ENCODE measurements at places on chromosomes 5 and 9.

DNA sequence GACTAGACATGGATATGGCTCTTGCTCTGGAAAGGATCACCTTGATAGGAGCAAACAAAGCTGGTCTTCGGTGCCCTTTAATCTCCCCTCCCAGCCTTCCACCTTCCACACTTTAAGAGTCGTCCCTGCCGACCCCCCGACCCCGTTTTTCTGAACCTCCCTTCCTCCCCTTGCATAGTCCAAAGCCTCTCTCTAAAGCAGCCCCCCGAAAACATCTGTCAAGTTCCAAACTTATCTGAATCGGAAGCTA, 423 bp upstream of the NUP214 start:
- DNase-seq: no peak

DNA sequence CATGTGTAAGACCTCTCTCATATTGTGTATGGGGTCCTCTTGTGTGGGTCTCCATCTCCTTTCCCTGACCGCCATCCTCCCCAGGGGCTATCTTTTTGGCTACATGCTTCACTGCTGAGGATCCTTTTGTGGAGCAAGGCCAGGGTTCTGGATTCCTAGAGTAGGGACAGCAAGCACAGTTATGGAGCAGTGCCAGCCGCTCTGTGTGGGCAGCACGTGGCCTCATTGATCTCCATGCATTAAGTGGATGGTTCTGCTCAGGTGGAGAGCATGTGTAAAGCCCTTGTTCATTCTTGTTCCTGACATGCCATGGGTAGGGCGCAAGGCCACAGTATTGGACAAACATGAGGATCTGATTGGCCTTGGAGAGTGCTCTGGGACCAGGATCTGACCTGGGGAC, 8.9 kb downstream of the PHF2 start:
- no peak for DNase-seq

DNA sequence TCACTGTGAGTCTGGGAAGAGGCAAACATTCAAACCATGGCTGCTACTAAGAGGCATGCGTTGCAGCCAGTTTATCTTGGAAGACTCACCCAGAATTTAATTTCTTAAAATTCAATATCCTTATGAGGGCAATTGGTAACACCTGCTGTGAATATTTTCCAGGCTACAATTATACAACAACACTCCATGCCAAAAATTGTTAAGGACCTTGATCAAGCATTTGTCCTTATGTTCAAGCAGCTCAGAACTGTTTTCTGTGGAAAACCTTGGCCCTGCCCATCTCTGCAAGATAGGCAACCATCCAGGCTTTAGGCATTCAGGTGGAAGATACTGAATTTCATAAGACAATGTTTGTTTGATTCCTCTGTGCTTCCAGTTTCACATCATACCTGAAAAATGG, 327.8 kb downstream of the FBXL7 start:
- DNase-seq: no peak

DNA sequence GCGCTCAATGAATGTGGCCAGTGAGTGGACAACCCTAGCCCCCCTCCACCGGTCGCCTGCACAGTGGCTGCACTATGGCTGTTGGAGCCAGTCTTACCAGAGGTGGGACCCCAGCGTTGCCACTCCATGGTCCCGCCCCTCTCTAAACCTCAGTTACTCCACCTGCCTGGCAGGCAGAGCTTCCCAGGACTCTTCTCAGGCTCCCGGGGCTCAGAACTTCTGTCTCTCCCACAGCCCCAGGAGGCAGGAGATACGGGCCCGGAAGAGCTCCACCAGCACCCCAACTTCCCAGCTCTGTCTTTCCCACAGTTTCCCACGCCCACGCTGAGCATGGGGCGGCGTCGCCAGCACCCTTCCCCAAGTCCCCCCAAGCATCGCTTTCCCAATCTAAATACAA, 975 bp downstream of the RASGEF1C start:
- DNase-seq: no peak

- DNase-seq: no peak
Measured at GRCh38 chr5:181261320-181262049, 542 bp upstream of the TRIM52 start.

DNA sequence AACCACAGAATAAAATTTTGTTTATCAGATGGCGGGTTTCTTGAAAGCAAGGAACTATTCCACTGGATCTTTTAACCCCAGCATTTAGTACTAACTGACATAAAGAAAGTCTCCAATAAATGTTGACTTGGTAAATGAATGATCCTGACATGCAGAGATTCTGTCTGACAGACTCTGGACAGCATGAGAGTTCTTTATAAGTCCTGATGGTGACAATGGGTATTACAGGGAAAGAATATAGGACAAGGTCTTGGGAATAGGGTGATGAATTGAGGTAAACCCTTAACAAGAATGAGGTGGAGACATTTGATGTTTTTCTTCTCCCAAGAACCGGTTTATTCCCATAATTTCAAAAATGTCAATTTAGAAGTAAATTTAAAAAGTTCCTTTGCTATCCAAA, 453.9 kb downstream of the TUSC1 start:
- DNase-seq: no peak

DNA sequence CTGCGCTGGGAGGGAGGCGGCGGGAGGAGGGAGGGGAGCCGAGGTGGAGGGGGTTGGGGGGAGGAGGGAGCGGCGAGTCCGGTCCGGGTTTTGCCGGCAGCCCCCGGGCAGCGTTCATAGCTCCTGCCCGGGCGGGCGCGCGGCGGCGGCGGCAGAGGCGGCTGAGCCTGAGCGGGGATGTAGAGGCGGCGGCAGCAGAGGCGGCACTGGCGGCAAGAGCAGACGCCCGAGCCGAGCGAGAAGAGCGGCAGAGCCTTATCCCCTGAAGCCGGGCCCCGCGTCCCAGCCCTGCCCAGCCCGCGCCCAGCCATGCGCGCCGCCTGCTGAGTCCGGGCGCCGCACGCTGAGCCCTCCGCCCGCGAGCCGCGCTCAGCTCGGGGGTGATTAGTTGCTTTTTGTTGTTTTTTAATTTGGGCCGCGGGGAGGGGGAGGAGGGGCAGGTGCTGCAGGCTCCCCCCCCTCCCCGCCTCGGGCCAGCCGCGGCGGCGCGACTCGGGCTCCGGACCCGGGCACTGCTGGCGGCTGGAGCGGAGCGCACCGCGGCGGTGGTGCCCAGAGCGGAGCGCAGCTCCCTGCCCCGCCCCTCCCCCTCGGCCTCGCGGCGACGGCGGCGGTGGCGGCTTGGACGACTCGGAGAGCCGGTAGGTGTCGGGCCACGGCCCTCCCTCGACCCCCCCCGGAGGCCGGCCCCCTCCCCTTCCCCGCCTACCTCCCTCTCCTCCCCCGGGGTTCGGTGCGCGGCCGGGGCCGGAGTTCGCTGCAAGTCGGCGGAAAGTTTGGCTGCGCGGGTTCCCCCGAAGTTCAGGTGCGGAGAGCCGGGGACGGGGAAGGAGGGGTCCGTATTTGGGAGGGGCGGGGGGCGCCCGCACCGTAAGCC, at the start of gene CXXC5:
Gene CXXC5, plus strand, starts transcription at position 145 of the 877 bp plus-strand sequence. CDS start 32,175 bp downstream, outside the sequence.
- DNase-seq: no peak

DNA sequence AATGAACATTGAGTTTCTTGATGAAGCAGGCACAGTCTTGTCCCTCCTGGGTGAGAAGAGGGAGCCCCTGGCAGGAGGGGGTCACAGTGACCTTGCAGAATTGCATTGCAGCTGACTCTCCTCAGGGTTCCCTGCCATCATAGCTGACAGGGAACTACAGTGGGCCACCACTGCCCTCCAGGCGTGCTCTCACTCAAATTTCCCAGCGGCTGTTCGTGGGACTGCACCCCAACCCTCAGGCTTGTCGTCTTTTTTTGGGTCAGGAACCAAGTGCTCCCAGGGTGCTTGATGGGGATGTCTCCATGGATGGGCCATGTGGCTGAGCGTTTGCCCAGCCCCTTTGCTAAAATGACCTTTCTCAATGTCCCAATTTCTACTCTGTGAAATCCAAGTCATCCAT, 215.8 kb downstream of the MELK start:
- no peak for DNase-seq

DNA sequence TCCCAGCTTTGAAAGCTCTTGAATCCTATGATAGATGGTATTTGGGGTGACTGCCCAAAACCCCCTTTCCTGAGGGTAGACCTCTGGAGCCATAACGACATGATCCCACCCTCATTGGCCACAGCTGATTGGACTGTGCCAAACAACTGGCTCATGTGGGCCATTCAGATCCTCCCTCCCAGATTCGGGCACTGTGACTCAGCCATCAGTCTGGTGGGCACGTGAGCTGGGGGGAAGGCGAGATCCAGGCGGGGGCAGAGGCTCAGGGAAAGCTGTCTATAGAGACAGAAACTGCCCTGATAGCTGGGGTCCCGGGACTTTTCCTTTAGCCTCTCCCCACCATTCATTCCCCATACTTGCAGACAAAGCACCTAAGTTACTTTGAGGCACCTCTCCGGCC, 15.1 kb upstream of the NCS1 start:
- DNase-seq: no peak

DNA sequence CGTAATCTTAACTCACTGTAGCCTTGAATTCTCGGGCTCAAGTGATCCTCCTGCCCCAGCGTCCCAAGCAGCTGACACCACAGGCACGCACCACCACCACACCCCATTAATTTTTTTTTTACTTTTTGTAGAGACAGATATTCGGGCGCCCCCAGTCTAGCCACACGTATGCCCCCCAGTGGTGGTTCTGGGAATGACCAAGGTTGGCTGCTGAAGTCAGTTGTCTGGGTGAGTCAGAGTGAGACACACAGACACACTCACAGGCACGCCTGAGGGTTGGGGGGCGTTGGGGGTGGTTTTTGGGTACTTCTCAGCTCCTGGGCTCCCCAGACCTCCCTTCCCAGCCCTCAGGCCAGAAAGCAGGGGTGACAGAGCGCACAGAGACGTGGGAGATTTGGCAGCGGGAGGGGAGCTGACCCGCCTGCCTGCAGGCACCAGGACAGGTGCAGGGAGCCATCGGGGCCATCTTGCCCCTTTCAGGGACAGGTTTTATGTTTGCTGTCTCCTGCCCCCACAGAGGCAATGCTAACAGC, 4.2 kb upstream of the ENTPD8 start:
- peak; percentile 72 for DNase-seq

DNA sequence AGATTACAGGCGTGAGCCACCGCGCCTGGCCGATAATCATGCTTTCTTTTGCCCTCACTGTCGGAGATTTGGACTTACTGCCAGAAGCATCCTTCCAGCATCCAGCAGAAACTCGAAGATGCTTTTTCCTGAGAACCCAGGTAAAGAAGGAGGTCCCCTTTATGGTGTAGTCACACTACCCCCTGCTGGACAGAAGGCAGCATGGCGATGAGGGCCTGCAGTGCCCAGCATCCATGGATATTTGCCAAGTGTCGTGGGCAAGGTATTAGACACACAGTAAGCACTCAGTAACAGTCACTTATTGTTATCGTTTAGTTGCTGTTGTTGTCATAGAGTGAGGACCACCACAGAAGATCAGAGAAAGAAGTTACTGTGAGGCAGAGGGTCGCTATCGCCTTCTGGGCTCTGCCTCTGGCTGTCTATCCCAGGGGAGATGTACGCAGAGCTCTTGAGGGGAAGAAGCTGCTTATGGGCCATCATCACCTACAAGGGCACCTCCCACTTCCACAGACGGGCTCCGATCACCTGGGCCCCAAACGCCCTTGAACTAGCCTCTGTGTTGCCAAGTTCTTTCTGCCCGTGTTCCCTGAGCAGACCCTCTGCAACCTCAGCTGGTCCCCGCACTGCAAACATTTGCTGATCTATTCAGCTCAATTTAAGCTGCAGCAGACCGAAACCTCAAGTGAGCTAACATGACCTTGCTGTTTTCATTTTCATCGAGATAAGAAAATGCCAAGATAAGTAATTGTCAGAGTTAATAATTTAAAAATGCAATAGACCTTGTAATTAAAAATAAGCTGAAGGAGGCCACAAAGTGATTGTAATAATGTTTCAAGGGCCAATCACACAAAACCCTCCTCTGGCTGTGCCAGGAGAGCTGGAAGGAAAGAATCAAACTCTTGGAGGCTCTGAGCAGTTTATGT, 23.9 kb downstream of the C5orf15 start:
- DNase-seq: no peak

- DNase-seq: no peak
Measured at GRCh38 chr9:112043423-112043822, 131.7 kb downstream of the SUSD1 start.

Measured in activated CD8-positive, alpha-beta memory T cell treated with anti-CD3 and anti-CD28 coated beads for 1 hour (primary cell).